Stimulated activated CD4-positive, alpha-beta T cell treated with anti-CD3 and anti-CD28 coated beads, TNF-alpha, amount 100 ng/mL, for 24 hours (primary cell): ENCODE measurements at places on chromosomes 13 and 19.

DNA sequence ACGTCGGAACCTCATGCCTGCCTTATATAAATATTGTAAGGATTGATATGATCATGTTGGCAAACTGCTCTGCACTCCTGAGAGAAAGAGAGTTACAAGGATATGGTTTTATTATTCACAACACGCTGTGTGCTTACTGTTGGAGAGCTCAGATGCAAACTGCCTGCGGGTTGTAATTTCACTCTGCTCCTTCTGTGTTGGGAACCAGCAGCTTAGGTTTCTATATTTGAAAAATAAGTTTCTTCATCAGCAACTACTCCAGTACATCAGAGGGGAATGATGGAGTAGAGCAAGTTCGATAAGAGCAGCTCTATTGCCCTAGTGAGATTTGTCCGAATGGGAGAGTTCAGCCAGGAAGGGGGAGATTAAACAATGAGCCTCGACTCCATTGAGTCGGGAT lies 106.9 kb upstream of the UBL3 start:
- DNase-seq, result no peak

DNA sequence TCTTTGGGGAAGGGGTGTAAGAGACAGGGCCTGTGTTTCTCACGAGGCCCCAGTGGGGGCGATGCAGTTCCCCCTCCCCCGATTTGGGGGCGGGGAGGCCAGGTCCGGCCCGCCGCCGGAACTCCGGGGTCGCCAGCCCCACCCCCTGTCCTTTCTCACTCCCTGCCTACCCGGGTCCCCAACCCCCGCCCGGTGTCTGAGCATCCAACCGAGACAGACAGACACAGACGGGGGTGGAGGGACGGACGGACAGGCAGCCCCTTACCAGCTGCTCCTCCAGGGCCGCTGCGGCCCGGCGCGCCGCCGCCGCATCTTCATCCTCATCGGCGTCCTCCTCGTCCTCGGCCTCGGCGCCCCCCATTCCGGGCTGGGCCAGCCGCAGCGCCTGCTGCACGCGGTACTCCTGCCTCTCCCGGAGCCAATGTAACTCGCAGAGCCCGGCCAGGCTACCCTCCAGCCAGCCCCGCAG lies 397 bp downstream of the DACT3 start:
- DNase-seq, result no peak

DNA sequence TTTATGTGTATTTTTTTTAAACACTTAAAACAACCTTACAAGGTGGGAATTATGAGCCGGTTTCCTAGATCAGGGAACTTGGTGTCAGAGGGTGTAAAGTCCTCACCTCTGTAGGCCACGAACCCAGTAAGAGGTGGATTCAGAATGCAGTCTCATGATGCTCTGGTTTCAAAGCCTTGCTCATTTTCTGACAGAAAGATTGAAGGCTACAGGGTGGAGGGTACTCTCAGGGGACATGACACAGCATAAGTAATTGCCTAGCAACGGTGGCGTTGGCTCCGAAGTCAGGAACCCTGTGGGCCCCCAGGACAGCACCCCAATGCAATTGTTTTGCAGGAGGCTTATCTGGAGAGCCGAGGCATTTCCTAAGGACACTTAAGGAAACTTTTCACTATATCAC lies 794.7 kb downstream of the EFNB2 start:
- DNase-seq, result no peak

- no peak for DNase-seq
Measured at GRCh38 chr13:40540328-40541044, 126.0 kb downstream of the FOXO1 start.

- DNase-seq, result no peak
Measured at GRCh38 chr13:30526612-30527495, 61.1 kb upstream of the HMGB1 start.

- no peak for DNase-seq
Measured at GRCh38 chr19:43457809-43458208, 7.6 kb downstream of the LYPD3 start.

DNA sequence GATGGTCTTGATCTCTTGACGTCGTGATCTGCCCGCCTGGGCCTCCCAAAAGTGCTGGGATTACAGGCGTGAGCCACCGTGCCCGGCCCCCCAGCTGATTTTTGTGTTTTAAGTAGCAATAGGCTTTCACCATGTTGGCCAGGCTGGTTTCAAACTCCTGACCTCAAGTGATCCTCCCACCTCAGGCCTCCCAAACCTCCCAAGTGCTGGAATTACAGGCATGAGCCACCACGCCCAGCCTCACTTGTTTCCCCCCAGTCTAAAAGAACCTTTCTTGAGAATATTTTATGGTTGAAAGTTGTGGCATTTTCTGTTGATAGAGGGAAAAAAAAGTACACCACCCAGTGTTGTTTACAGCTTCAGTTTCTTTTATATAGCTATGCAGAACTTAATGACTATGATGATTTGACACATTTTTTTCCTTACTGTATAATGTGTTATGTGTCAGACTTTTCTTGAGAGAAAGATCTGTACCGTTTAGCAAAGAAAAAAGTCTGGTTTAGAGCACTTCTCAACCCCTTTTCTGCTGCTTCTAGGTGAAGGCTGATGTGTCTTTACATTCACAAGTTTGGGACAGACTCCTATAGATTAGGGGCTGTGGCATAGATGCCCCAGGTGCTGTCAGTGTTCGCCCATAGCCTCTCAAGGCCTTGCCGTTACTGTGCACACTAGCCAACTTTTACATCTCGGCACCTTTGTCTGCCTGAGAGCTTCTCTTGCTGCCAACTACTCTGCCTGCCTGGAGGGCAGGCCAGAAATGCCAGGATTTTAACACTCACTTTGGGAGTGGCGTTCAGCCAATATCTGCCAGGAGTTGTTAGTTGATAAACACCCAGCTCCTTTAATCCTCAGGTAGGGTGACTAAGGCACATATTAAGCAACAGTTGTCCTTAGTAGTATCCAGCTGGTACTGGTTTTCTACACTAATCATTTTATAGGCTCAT lies 33.0 kb downstream of the KCTD4 start:
- DNase-seq, result no peak

DNA sequence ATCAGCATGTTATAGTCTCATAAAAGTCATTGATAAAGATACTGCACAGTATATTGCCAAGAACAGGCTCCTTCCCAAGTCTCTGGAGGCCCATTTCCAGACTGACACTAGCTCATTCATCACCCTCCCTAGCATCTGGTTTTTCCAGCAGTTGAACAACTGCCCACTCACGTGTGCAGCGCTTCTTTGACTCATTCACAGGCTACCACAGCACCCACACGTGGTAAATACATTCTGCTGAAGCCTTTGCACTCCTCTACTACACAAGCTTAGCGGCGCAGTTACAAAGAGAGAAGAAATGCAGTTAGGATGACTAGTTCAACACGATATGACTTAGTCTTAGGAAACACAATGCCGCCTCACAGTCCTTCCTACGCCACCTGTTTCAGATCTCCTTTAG lies 87.7 kb downstream of the DOCK9 start:
- DNase-seq, result peak; percentile 38
